Fibroblast of lung (primary cell): ENCODE measurements at places on chromosomes 16 and 17. TPM values are rescaled to one million over a fixed set of nuclear protein-coding genes. Genes with fewer than 3 reads are reported as not detected.

Gene DNAAF8
- total RNA-seq = 0.26 and 0.50 TPM in 2 replicates

Gene PLLP
- not detected in 2 replicates for total RNA-seq

Gene TCF25
- total RNA-seq = 171 and 176 TPM in 2 replicates

Gene KCNG4
- not detected in 2 replicates for total RNA-seq

Gene RGS9
- 1.7 and 2.1 TPM in 2 replicates for total RNA-seq

Gene VPS35L
- total RNA-seq = 28.5 and 46.7 TPM in 2 replicates

Gene JUP
- total RNA-seq = 6.4 and 13.2 TPM in 2 replicates

Gene CBX2
- 0.83 and 1.3 TPM in 2 replicates for total RNA-seq

Gene CCL2
- total RNA-seq = 23.1 and 42.9 TPM in 2 replicates

Gene ADPRM
- total RNA-seq = 17.0 and 25.4 TPM in 2 replicates

Gene PIK3R5
- not detected in 2 replicates for total RNA-seq

Gene CPHXL
- total RNA-seq = not detected in 2 replicates

Gene MYH3
- 0.50 and 0.51 TPM in 2 replicates for total RNA-seq

Gene RASL10B
- total RNA-seq = 1.5 and 4.1 TPM in 2 replicates

Gene MYH8
- not detected in 2 replicates for total RNA-seq

Gene C16orf89
- 5.9 and 9.8 TPM in 2 replicates for total RNA-seq

Gene TBC1D3B
- 1.8 and 2.3 TPM in 2 replicates for total RNA-seq

Gene KIF19
- total RNA-seq = under 0.01 TPM in 1 of 2 replicates, not detected in the other

Gene HSD17B1
- 2.1 and 2.6 TPM in 2 replicates for total RNA-seq

Gene ZNF19
- total RNA-seq = 3.3 and 3.9 TPM in 2 replicates

Gene ZNF423
- 0.17 and 0.77 TPM in 2 replicates for total RNA-seq

Gene ZDHHC1
- total RNA-seq = 4.4 and 6.4 TPM in 2 replicates

Gene MT4
- not detected in 2 replicates for total RNA-seq

Gene ELOB
- total RNA-seq = 227 and 436 TPM in 2 replicates

Gene PERCC1
- total RNA-seq = not detected in 2 replicates

Gene GNAO1
- 0.17 and 0.26 TPM in 2 replicates for total RNA-seq

Gene GCSH
- total RNA-seq = 15.0 and 15.4 TPM in 2 replicates

Gene PIGQ
- total RNA-seq = 20.5 and 22.3 TPM in 2 replicates

Gene RGS11
- total RNA-seq = 3.1 and 6.3 TPM in 2 replicates

Gene UBE2G1
- total RNA-seq = 24.4 and 30.7 TPM in 2 replicates

Gene KRT15
- total RNA-seq = 0.17 TPM in 1 of 2 replicates, not detected in the other

Gene NPTX1
- total RNA-seq = 3.3 and 31.2 TPM in 2 replicates

Gene PDILT
- total RNA-seq = not detected in 2 replicates

Gene LGALS3BP
- total RNA-seq = 320 and 387 TPM in 2 replicates

Gene NSRP1
- 9.2 and 12.7 TPM in 2 replicates for total RNA-seq

Gene TMEM92
- under 0.01 TPM in 1 of 2 replicates, not detected in the other for total RNA-seq

Gene HOXB1
- total RNA-seq = not detected in 2 replicates

Gene ATP2A1
- 0.26 and 0.33 TPM in 2 replicates for total RNA-seq

Gene KRT36
- total RNA-seq = not detected in 2 replicates

Gene AMZ2
- total RNA-seq = 83.2 and 119 TPM in 2 replicates

Gene TEX14
- under 0.01 TPM in 2 replicates for total RNA-seq

Gene AIPL1
- under 0.01 TPM in 1 of 2 replicates, not detected in the other for total RNA-seq

Gene CTRB2
- total RNA-seq = not detected in 2 replicates

Gene ACAP1
- total RNA-seq = 2.1 and 3.9 TPM in 2 replicates

Gene TBC1D3L
- 1.8 and 4.8 TPM in 2 replicates for total RNA-seq

Gene LCAT
- 3.3 and 6.4 TPM in 2 replicates for total RNA-seq

Gene PRSS8
- not detected in 2 replicates for total RNA-seq

Gene IL17C
- not detected in 2 replicates for total RNA-seq

Gene DOC2B
- total RNA-seq = not detected in 2 replicates

Gene TP53TG3B
- total RNA-seq = not detected in 2 replicates

Gene VAT1L
- 15.7 and 86.9 TPM in 2 replicates for total RNA-seq
